ENCODE measurements at places on chromosomes 12 and 14.

GRCh38 chr14:99232714-99233214, 39.2 kb downstream of the BCL11B start:
- DNase-seq, result no peak

- peak; percentile 50 for DNase-seq
These were observed 10.9 kb upstream of the IL26 start for GRCh38 chr12:68236421-68237059.

DNA sequence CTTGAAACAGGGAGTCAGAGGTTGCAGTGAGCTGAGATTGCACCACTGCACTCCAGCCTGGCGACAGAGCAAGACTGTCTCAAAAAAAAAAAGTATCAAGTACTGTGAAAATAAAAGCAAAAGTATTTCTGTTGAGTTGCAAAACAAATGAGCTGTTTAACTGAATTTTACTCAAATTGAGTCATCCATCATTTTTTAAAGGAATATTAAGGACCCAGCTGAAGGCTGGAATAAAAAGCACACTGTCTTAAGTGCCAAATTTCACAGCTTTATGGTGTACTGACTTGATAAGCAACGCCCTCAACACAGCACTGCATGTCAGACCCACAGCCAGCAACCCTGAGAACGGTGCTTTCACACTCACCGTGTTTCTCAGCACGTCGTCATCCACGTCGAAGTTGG, 57.9 kb downstream of the AMN start:
- no peak for DNase-seq

DNA sequence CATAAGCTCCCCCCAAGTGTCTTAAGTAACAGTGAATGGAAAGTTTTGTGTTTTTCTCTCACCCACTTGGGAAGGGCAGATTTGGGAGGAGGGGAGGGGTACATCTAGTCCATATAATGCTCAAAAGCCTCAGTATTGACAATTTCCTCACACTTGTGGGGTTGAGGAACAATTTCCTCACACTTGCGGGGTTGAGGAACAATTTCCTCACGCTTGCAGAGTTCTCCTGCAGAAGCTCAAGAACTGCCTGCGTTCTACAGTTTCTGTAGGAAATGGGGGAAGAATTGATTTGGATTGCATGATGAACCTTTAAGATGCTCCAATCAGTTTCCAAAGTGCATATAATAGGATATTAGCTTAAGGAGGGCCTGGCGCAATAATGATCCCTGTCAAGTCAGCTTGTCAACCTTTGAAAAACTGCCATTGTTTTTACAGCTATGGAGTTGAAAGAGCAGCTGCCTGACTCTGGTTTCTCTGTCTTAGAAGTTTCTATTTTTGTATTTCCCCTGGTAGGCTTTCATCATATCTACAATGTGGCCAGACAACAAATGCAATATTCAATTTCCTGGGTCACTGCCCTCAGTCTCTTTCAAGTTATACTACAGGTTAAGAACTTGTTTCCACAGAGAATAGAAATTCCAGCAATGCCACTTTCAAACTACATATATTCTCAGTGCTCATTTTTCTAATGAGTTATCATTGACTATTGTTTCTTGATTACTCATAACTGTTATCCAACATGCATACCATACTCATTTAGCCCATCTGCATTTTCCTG, 66.5 kb downstream of the PLEKHG7 start:
- no peak for DNase-seq

DNA sequence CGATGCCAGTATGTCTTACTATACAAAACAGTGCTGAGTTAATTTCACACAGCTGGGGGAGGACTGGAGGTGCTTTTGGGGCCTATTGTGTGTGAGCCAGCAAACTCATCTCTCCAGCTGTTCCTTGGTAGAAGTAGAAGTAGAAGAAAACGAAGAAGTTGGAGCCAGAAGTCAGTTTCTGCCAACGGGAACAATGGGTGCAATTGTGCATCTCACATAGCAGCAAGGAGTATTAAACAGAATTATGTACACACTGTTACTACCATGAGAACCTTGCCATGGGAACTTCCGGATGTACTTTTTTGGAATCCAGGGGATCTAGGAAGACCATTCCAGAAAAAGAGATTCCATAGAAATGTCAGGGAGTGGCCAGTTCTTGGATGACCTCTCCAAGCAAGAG, 88.6 kb downstream of the VCPKMT start:
- no peak for DNase-seq

GRCh38 chr12:50751948-50752721, 11.8 kb upstream of the ATF1 start:
- no peak for DNase-seq
